ENCODE measurements at places on chromosomes 1 and 21.

DNA sequence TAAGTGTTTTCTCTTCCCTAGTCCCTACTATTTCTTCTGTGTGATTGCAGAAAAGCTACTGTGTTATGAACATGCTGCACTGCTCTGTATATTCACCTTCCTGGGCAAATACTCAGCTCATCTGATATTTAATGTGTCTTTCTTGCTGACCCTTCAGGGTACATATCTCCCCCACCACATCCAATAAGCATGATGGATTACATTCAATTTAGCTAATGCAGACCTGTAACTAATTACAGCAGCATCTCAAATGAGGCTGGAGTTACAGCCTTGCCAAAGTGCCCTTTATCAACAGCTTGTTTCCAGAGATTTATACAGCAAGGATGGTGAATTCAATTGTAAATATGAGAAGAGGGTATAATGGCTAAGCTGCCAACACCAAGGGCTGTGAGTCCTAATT lies 144.0 kb downstream of the KCNH1 start:
- no peak for DNase-seq

GRCh38 chr1:231019711-231020110 lies 20.3 kb downstream of the FAM89A start:
- DNase-seq, result no peak

- no peak for DNase-seq
Observed at GRCh38 chr1:156551869-156552268, 20.5 kb downstream of the IQGAP3 start.

GRCh38 chr1:80509965-80510522 lies 1290.7 kb upstream of the ADGRL2 start:
- peak; percentile 80 for DNase-seq

GRCh38 chr21:35853321-35854239 lies 206.7 kb downstream of the SETD4 start:
- no peak for DNase-seq

GRCh38 chr21:44729336-44730027 lies 18.1 kb upstream of the TSPEAR start:
- no peak for DNase-seq

DNA sequence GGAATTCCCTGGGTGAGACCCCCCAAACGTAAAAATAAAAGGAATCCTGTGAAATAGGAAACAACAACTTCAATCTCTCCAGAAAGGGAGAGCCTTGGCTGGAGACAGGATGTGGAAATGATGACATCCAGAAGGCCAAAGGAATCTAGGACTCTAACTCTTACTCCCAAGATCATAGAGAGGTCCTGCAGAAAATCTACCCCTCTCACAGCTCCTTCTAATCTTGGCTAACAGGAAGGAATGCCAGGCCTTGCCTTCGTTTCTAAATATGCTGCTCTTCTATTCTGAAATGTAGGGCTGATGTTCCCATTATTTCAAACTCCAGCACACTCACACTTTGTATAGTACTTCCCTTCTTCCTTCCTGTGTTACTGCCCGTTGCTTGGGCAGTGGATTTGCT lies 40.7 kb downstream of the ARHGEF11 start:
- DNase-seq, result peak; percentile 42

GRCh38 chr1:205484985-205485967 lies 19.2 kb upstream of the CDK18 start:
- DNase-seq, result peak; percentile 55

DNA sequence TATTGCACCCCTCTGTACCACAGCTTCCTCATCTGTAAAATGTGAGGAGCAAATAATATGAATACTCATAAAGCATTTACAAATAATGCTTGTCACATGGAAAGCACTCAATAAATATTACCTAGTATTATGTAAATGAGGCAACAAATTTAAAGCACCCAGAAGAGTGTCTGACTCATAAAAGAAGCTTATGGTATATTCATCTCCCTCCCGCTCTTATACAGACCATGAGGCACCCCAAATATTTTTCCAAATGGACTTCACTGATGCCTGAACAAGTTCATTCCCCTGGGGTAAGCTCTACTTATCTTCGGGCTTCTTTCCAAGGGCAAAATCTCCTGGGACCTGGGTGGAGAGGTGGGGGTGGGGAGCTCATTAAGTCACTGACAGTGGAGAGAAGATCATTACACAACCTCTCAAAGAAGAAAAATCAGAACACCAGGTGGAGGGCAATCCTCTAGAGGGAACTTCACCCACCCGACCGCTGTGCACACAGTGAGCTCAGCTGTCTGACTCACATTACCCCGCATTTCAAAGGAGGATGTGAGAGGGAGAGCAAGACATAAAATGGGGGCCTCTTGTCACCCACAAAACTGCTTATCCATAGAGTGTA lies 166.2 kb downstream of the ASTN1 start:
- DNase-seq, result no peak

DNA sequence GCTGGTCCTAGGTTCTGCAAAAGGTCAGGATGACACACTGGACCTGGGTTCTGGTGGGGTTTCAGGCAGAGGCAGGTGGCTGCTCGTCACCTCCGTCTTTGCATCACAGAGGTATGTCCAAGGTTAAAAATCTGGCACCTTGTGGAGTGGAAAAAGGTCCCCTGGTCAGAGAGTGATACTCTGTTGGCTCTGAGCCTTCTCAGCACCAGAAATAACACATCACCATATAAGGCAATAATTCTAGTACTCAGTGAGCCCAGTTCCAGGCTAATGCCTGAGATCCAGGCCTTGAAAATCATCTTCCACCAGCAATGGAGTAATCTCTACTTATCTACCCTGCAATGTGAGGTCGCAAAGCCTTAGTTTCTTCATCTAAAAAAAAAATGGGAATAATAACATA lies 127.3 kb upstream of the C8B start:
- no peak for DNase-seq

DNA sequence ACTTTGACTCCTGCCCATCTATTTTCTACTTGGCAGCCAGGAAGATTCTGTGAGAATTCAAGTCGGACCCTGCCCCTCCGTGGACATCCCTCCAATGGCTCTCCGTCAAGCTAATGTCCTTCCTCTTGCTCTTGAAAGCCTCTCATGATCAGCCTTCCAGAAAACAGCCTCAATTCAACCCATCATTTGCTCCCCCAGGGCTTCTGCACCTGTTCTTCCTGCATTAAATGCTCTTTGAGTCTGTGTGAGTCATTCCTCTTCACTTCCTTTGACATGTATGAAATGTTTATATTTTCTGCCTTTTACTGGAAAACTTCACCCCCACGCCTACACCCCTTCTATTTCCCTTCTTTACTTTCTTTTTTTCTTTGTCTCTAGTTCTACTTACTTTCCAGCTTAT lies 734.1 kb upstream of the ZP4 start:
- no peak for DNase-seq

GRCh38 chr1:156581661-156582387 lies 2.3 kb downstream of the TTC24 start:
- no peak for DNase-seq

- no peak for DNase-seq
Observed at GRCh38 chr21:43190544-43190943, 21.7 kb downstream of the CRYAA start.

DNA sequence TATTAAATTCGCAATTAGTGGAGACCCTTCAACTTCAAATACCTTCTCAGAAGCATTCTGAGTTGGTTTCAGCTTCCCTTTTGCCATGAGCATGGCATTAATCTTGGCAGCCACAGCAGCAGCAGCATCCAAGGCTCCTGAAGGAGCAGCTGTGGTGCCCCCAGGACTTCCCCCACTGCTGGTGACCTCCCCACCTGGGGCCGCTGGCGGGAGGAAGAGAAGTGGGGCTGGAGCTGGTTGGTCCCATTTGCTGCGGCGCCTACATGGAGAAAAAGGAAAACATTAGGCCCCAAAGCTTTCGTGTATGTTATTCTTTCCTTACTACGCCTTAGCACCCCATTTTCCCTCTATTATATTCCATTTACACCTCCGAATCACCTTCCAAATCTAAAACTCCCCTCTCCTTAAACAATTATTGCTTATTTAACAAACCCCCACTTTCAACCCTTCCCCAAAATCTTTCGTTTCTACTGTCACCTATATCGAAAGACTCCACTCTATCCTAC lies 569 bp downstream of the KHDC4 start:
- no peak for DNase-seq

- DNase-seq, result no peak
Observed at GRCh38 chr1:114522264-114522575, 11.2 kb upstream of the TRIM33 start.

DNA sequence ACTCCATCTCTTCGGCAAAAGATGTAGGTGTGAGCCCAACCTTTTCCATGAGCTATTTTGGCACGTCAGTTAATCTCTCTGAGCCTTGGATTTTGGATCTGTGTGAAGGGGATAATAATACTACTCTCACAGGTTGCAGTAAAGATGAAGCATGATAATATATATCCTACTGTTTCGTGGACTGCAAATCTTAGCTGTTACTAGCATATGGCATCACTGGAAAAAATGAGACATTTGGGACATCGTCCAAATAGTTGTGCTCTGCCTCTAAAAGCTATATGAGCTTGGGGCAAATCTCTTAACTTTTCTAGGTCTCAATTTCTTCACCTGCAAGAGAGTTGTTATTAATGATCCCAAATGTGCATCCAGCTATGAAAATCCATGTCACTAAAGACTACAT lies 147.4 kb upstream of the ZRANB2 start:
- DNase-seq, result no peak

DNA sequence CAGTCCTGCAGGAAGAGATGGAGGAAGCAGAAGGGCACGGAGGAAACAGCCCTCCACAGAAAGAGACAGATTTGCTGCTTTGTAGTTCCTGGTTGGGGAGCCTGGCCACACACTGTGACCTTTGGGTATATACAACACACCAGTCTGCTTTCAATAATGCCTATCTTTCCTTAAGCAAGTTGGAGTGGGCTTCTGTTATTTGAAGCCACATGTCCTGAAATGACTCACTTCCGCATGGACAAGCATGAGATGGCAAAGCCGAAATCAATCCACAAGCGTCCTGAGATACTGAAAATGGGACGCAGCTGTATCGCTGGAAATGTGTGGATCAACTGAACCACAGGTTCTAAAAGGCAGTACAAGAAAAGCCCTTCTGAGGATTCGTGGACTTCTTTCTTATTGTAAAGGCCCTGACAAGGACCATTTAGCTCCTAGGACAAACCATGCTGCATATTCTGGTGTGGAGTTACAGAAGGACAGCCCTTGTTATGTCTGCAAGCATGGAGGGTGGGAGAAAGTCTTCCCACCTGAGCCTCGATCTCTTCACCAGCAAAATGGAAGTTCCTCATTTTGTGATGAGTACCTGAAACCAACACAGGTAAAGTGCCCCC lies 22.7 kb upstream of the FHAD1 start:
- no peak for DNase-seq

- DNase-seq, result no peak
Observed at GRCh38 chr1:34361781-34362357, 185.2 kb downstream of the C1orf94 start.

GRCh38 chr1:19814244-19814661 lies 830 bp downstream of the RNF186 start:
- no peak for DNase-seq

GRCh38 chr1:235932090-235932510 lies 65.4 kb upstream of the LYST start:
- DNase-seq, result no peak

GRCh38 chr1:221908573-221908972 lies 166.7 kb upstream of the DUSP10 start:
- DNase-seq, result no peak

DNA sequence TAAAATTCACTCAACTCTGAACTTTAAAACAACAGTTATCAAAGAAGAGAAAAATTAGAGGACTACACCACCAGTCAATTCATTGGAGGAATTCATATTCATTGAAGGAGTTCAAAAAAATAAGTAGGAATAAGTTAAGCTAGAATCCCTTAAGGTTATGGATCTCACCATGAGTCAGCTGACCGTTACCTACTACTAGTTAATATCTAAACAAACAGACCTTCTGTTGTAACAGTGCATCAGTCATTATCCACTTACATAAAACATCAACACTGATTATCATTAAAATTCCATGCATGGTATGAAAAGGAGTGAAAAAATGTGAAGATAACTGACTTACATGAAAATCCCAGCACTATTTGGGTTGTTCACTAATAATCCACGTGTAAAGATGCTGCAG lies 44.9 kb downstream of the FOXJ3 start:
- DNase-seq, result no peak

GRCh38 chr1:79193211-79194079 lies 186.9 kb upstream of the ADGRL4 start:
- peak; percentile 60 for DNase-seq
